Activated CD4-positive, alpha-beta T cell treated with anti-CD3 and anti-CD28 coated beads, Interleukin-2, amount 10 ng/mL, durations not matched to agents 24 days and 14 days (primary cell): ENCODE measurements at places on chromosomes 11 and 22. TPM values are rescaled to one million over a fixed set of nuclear protein-coding genes. Genes with fewer than 3 reads are reported as not detected.

The MPEG1 gene
- total RNA-seq = not detected in 2 replicates

The ANGPTL5 gene
- not detected in 2 replicates for total RNA-seq

GRCh38 chr22:21573750-21574494 lies 6.4 kb downstream of the UBE2L3 start:
- no peak for DNase-seq

The SCGB2A2 gene
- total RNA-seq = not detected in 2 replicates

- no peak for DNase-seq
Measured at GRCh38 chr11:27551127-27551526, 44.6 kb upstream of the LIN7C start.

DNA sequence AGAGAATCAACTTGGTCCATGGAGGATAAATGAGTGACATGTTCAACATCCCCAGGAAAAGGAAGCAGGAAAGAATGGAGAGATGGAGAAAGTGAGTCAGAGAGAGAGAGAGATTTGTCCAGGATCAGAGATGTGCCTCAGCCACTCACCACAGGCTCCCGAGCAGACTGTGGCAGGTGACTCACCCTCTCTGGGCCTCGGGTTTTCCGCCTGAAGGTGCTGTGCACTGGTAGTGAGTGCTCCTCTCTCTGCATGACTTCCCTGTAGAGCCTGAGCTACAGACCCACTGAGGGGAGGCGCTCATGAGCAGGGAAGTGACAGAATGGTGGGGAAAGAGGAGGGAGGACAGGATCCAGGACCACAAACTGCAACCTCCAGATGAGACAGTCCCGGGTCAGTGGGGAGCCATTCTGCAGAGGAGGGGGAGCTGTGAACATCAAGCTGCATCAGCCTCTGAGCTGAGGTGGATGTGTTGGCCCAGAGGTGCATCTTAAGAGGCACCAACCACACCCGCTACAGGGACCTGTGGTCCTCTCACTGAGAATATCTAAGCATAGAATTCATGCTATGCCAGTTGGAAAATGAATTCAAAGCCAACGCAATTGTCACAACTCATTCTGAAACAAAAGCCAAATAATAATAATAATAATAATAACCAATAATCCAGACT lies 433.4 kb downstream of the BRD1 start:
- DNase-seq = no peak

The PDE3B gene
- 49.3 and 52.8 TPM in 2 replicates for total RNA-seq

DNA sequence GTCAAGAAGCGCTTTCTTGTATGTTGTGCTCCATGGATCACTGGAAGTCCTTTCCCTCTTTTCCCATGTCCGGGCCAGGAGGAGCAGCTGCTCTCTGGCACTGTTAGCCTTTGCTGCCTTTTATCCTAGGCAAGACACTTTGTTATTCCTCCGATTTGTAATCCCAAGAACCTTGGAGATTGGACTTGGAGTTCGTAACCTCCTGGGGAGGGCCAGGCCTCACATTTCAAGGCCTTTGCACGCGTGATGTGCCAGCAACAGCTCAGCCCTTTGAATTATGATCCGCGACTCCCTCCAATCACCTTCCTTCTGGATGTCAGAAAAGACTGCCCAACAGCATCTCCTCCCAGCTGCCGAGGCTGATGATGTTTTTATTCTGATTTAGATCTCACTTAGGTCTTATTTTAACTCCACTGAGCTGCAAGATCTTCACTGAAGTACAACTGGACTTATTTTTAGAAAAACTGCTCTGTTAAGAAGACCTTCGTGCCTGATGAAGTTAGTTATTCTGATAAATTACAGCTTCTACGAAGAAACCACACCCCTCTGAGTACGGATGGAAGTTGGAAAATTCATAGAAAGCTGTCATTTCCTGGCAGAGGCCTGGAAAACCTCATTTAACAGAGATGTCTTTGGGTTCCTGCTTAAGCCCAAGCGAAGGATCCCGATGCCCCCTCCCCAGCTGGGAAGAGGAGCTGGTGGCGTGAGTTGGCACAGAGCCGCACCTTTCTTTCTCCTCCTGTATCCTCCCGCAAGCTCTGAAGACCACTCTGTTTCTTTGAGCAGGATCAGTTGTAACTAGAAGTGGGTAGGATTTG lies 62.4 kb downstream of the PARVB start:
- DNase-seq = no peak

- DNase-seq = peak; percentile 96
Measured at GRCh38 chr11:2699531-2700414, at the start of gene KCNQ1OT1. KCNQ1OT1 (minus strand) TSS chr11:2699994.

GRCh38 chr11:69645801-69646492 lies 5.0 kb downstream of the CCND1 start:
- DNase-seq = no peak

GRCh38 chr22:43925433-43926348 lies 2.1 kb downstream of the PNPLA3 start:
- DNase-seq = no peak

The GPR83 gene
- 0.05 TPM in 1 of 2 replicates, not detected in the other for total RNA-seq

GRCh38 chr11:72834905-72835304 lies 20.7 kb downstream of the ATG16L2 start:
- DNase-seq = peak; percentile 59

The CLCF1 gene
- 0.63 and 0.66 TPM in 2 replicates for total RNA-seq

The SGSM1 gene
- 0.14 and 0.19 TPM in 2 replicates for total RNA-seq

DNA sequence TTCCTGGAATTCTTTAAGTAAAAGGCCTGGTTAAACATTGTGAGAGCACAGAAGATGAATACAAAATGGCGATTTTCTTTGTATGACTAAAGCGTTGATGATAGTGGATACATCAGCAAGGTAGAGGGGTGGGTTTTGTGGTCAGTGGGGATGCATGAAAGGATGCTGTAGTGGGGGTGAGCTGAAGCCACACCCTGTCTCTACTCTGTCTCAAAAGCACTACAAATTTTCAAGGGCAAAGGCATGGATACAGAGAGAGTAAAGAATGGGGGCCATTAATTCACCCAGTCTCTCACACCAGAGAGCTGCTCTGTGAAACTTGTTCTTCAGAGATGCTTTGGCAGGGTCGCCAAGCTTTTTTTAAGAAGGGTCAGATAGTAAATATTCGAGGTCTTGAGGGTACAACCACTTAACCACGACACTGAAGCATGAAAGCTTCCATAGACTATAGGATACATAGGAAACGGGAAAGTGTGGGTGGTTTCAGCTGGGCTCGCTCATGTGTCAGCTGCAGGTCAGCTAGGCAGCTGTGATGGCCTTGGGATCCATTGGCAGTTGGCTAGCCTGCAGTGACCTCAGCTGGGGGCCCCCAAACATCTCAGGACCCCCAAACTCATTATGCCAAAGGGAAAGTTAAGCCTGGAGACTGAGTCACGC lies 8.3 kb downstream of the TMEM138 start:
- no peak for DNase-seq

The TECTA gene
- 0.09 TPM in 2 replicates for total RNA-seq

DNA sequence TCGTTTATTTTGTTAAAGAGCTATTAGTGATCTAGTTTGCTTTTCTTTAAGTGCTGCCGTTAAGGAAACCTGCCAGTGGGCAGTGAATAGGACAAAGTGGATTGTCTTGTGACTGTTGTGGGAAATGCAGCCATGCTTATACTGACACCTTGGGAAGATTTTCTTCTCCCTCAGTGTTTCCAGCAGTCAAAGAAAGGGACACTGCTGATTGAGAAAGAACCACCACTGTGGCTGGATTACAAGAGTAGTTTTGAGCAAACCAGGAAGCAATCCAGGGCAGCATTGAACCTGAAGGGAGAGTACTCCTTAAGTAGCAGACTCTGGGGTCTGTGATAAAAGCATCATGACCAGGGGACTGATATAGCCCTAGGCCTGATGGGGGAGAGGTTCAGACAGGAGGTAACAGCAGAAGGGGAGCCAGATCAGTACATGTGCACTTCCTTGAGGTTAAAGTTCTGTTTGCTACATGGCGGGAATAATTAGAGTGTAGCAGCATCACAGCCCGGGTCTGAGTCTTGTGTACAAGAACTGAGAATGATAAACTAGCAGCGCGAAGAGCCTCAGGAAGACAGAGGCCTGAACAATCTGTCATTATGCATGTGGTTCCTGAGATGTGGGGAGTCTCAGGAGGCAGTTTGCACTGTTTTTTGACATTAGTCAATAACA lies 167.8 kb downstream of the C11orf91 start:
- DNase-seq = no peak

DNA sequence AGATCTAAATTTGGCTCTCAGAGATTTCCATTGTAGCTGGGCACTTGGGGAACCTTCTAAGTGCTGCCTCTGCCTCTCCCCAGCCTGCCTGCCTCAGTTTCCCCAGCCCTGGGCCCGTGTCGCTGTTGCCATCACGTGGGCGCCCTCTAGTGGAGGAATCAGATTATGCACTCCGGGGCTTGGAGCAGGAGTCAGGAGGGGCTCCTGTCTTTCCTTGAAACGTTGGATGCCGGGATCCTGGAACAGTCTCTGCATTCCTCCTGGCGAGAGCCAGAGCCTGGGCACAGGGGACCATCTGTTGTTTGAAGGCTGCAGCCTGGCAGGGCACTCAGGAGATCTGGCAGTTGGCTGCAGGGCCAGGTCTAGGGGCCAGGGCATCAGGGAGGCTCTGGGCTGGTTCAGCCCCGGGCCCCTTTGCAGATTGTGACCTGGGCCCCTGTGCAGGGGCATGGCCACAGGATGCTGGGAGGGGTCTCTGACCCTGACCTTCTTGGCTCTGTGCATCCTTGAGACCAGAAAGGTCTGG lies 71.6 kb downstream of the LRP5 start:
- DNase-seq = peak; percentile 91

The FBLN1 gene
- total RNA-seq = not detected in 2 replicates

The TYR gene
- not detected in 2 replicates for total RNA-seq

GRCh38 chr22:32576553-32577253 lies 102.1 kb downstream of the FBXO7 start:
- DNase-seq = no peak
